ENCODE measurements at places on chromosomes 2 and 18.

DNA sequence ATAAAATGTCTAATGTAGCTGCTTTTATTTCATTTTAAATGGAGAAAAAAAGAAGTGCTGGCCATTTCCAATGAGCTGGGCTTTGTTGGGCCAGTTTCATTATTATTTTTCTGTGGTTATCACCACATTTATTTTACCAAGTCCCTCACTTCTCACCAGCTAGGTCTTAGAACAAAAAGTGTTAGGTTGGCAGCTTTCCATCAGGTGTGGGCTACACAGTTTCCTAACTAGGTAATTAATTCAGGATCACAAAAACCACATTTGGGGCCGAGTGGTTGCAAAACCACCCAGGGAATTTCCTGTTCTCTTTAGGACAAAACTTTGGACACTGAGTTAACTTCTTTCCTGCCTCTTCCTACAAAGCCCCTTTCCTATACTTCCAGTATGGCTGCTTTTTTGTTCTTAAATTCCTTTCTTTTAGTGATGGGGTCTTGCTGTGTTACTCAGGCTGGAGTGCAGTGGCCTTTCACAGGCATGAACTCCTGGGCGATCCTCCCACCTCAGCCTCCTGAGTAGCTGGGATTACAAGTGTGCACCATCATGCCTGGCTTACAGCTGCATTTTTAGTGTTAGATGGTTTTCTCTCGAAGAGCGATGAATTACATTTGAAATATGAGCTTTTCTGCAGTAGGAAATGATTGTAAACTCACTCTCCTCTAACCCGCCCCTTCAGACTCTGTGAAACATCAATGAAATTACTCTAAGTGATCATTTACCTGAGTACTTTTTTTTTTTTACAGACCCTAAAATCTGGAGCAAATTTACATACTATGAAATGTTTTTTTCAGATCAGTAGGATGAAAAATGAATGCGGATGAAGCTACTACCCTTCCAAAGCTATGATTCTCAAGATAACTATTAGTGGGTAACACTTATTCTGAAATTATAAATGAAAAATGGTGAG lies 2.6 kb upstream of the ZFP36L2 start:
- DNase-seq: no peak

DNA sequence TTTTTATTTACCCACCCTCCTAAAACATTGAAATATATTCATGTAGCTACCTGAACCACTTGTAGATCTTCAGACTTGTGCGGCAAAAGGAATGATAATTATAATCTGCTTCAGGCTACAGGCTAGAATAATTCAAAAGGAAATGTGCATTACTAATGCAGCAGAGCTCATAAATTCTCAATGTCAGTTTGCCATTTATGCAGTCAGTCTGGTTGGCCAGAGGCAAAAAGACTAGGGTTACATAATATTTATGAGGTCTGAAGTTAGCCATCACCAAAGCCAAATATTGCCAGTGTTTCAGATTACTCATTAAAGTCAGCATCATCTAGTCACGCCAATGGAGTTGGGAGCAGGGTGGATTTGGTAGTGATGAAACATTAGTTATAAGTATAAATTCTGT lies 38.9 kb downstream of the METAP1D start:
- DNase-seq: no peak

GRCh38 chr2:100998235-100998573 lies 3.9 kb upstream of the RPL31 start:
- DNase-seq: no peak

- no peak for DNase-seq
Measured at GRCh38 chr2:159933727-159934049, 128.7 kb downstream of the PLA2R1 start.

GRCh38 chr18:57754577-57755338 lies 48.4 kb downstream of the ATP8B1 start:
- no peak for DNase-seq

DNA sequence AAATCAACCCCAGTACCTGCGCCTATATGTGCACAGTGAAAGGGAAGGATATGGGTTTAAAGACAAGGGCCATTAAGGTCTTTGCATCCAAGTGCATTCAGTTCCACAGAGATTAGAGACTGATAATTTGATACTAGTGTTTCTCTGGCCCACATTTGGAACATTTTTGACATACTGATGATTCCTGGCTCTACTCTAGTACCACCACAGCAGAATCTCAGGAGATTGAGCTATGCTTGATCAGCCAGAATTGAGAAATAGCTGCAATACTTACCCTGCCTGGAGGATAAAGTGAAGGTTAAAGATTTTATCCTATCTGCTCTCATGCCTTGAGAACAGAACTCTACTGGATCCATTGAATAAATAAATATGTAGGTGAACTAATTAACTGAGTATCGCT lies 1267.8 kb downstream of the SUCLG1 start:
- DNase-seq: no peak

DNA sequence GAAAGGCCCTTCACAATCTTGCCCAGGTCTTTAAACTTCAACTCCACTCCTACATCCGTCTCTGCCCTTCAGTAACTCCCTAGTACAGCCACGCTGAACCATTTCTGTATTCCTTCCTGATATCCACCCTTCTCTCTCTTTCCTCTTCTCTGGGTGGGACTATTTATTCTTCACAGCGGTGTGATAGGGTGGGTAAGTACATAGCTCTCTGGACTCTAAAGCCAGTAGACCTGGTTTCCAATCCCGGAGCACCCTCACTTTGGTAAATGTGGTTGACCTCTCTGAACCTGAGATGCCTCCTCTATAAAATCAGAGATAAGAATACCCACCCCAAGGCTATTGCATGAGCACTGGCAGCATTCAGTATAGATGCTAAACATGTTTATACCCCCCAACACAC lies 86.7 kb downstream of the ATL2 start:
- no peak for DNase-seq

DNA sequence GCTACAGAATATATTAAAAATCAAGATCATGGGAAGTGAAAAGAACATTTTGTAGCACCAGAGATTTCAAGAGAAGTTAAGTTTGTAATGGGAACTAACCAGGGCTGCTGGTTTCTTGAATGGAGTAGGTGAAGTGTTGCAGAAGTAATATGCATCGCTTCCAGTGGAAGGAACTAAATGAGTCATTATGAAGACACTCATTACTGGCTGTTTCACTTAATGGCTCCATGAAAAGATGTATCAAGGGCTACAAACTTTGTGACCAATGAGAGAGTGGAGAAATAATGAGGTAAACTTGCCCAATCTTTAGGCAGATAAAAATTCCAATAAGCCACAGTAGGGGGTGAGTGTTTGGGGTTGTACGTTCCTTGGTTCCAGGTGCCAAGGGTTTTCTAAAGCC lies 380.4 kb upstream of the POU3F3 start:
- DNase-seq: no peak

DNA sequence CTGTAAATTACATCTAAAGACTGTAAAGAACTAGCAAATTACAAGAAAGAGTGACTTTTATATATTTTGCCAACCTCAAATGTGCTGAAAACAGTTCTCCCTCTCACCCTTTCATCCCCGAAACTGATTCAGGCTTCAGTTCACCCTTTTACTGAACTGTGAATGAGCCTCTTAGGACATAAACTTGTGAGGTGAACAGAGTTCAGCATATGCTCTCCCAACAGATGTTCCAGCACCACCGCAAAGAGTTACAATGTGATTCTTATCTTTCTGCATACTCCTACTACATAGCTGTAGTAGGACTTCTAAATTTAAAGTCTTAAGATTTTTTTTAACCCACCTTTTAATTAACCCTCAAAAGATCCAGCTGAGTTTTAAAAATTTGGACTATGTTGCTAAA lies 1.2 kb upstream of the ZCCHC2 start:
- no peak for DNase-seq

- DNase-seq: no peak
Measured at GRCh38 chr2:28178946-28179345, 213.7 kb upstream of the FOSL2 start.

GRCh38 chr2:31235504-31235902 lies 1.6 kb downstream of the EHD3 start:
- DNase-seq: no peak

- DNase-seq: no peak
Measured at GRCh38 chr2:147364597-147364996, 480.2 kb upstream of the ACVR2A start.

- DNase-seq: no peak
Measured at GRCh38 chr2:22981785-22982184, 403.2 kb upstream of the KLHL29 start.

- DNase-seq: no peak
Measured at GRCh38 chr18:44697315-44697714, 16.6 kb downstream of the SETBP1 start.

DNA sequence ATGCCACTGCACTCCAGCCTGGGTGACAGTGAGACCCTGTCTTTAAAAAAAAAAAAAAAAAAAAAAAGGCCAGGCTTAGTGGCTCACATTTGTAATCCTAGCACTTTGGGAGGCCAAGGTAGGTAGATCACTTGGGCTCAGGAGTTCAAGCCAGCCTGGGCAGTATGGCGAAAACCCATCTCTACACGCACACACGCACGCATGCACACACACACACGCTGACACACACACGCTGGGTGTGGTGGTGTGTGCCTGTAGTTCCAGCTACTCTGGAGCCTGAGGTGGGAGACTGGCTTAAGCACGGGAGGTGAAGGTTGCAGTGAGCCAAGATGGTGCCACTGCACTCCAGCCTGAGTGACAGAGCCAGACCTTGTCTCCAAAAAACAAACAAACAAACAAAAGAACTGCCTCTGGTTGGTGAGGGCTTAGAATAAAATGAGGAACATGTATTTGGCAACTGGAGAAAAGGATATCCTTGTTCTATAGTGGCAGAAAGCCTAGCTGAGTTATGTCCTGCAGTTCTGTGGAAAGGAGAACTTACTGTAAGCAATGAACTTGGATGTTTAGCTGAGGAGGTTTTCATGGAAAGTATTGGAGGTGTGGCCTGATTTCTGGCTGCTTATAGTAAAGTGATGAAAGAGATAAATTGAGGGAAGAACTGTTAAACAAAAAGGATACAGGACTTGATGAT lies 34.0 kb downstream of the HAT1 start:
- no peak for DNase-seq

- no peak for DNase-seq
Measured at GRCh38 chr2:105114551-105114950, 76.7 kb downstream of the MRPS9 start.

GRCh38 chr2:165623783-165624469 lies 154.4 kb downstream of the CSRNP3 start:
- no peak for DNase-seq

- peak; percentile 32 for DNase-seq
Measured at GRCh38 chr2:60555066-60555782, 1.8 kb upstream of the BCL11A start.

GRCh38 chr2:138997856-138998517 lies 217.8 kb upstream of the NXPH2 start:
- no peak for DNase-seq

DNA sequence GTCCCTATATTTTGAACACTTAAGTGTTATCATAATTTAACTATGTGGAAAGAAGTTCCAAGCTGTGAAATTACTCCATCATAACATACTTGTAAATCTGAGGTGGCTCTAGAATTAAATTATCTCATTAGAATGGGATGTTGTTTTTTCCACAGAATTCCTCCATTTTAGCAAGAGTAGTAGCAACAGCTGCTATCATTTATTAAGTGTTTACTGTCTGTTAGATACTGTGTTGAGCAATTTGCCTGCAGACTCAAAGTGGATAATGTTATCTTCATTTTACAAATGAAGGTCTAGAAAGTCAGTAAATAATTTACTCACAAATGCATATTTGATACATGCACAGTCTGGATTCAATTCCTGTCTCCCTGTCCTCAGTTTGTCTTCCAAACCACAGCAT lies 504.8 kb upstream of the NRP2 start:
- DNase-seq: no peak

GRCh38 chr2:176122052-176122682 lies 352 bp upstream of the HOXD9 start:
- DNase-seq: no peak

DNA sequence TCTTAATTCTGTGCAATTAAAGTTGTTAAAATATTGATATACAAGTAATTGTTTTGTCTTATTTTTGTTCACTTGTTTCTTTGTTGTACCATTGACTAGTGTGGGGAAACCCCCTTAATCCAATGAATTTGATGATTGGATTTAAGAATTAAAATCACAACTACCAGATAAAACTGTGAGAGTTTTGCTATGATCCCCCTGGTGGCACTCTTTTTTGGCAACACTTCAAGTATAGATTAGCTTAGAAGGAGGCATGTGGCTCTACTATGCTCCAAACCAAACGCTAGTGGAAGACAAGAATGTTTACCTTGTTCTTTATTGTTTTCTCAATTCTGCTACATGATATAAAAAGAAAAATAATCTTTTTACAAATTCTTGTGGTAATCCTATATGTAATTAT lies 477.8 kb upstream of the ETAA1 start:
- no peak for DNase-seq

- DNase-seq: no peak
Measured at GRCh38 chr2:101496279-101496678, 21.4 kb upstream of the RFX8 start.

DNA sequence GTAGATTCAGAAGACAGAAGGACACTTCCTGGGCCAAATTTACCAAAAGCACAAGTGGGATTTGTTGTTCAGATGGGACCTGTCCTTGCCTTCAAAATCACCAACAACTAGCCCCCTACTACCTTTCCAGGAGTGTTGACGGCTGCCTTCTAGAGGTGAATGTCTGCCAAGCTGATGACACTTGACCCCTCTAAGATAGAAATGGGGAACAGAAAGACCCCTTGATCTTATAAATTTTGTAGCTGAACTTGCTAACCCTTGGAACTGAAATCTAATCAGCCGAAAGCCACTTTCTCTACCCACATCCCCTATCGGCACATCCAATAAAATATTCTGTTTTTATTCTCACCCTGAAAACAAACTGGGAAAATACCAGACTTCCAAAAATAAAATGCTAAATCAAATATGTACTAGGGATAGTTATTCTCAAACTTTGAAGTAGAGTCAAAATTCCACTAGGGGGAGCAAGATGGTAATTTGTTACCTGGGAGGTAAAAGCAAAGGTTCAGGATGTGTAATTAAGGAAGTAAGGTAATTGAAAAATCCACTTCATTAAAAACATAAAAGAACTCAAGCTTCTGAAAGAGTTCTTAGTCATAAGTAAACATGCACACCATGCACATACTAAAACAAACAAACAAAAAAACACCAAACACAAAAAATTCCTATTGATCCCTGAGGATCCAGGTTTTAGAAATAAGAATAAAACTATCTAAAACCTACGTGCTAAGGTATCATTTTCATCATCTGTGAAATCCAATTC lies 119.2 kb downstream of the ANKRD44 start:
- DNase-seq: no peak

- DNase-seq: no peak
Measured at GRCh38 chr2:134154246-134154645, 99.6 kb upstream of the MGAT5 start.

DNA sequence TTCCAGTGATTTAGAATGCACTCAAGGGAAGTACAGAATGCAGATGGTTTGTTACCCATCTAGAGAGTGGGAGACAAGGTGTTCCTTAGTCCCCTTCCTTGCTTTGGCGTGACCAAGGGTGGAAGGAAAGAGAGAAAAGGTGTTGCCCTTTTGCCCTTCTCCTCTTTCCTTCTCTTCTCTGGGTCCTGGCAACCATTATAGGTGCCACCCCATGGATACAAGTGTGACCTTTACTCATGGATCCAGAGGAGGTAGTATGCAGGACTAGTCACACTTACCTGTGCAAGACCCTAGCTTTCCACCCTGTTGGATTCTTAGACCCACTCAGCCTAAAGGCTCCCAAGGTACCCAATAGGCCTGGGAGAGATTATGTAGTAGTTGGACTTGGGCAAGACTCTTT lies 11.6 kb upstream of the RBFA start:
- no peak for DNase-seq

Measured in stimulated activated CD8-positive, alpha-beta memory T cell treated with anti-CD3 and anti-CD28 coated beads, Interleukin-2, amount 100 ng/mL, for 1 hour (primary cell).